ENCODE measurements at places on chromosomes 12 and 14.

- no peak for DNase-seq
These were observed 3.2 kb downstream of the DACT1 start for GRCh38 chr14:58640959-58641358.

GRCh38 chr12:94100990-94101737 is 47.2 kb upstream of the PLXNC1 start:
- peak; percentile 79 for DNase-seq

DNA sequence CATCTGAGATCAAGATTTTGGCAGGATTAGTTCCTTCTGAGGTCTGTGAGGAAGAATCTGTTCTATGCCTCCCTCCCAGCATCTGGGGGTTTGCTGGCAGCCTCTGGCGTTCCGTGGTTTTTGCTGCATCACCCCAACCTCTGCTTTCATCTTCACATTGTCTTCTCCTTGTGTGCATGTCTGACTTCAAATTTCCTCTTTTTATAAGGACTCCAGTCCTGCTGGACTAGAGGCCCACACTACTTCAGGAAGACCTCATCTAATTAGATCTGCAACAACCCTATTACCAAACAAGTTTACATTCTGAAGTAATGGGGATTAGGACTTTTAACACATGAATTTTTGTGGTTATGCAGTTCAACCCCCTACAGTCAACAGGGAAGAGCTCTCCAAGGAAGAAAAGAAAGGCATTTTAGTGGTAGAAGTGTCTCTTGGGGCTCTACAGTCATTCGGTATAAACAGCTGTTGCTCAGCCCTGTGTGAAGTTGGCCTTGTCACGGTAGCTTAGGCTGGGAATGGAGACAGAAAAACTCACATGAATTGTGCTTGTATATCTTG is 89.7 kb downstream of the CAND1 start:
- no peak for DNase-seq

- DNase-seq = peak; percentile 84
These were observed 13.7 kb downstream of the PGF start for GRCh38 chr14:74941676-74942097.

DNA sequence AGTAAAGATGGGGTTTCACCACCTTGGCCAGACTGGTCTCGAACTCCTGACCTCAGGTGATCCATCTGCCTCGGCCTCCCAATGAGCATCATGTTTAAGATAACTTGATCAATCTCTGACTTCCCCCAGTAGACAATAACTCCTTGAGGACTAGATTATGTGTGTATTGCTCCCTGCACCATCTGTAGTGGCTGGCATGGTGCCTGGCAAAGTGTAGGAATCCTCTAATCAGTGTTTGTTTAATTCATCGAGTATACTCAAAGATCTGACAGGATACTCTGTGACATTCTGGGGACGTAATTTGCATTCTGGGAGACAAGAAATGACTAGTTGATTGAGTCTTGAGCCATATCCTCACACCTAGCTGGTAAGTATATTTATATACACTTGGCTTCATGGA is 873.5 kb upstream of the TMEM132C start:
- DNase-seq = no peak

DNA sequence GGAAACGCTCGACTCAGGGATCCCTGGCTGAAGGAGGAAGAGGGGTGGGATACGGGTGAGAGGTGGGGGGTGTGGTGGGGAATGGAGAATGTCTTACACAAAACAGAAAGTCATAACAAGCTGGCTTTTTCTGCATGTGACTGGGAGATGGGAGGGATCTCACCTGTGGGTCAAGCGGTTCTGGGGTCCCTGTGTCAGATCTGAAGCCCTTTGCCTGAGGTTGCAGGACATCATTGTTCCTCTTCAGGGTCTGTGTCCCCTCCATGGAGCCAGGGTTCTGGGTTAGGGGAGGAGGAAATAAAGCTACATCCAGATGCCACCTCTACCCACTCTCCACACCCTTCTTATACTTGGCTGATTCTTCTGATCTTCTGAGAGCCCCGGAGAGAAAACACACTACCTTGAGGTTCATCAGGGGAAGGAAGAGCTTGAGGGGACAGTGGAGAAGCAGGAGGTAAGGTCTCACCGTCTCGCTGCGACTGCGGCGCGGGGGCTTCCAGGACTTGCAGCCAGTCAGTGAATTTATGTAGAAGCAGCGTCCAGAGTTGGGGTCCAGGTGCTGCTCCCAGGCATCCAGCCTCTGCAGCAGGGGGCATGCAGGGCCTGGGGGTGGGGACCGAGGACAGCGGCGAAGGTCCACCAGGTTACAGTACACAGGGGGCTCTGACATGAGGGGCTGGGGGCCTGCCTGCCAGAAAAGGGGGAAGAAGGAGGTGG is 2.5 kb downstream of the ARHGAP9 start:
- DNase-seq = no peak

Measured in head of caudate nucleus (tissue), 42 donors.